HL-60 (cell line): ENCODE measurements at places on chromosomes 5 and 9.
A peak's percentile ranks its signal among the peaks of the same experiment; 100 is the strongest.

GRCh38 chr9:17625644-17626388 lies 47.0 kb downstream of the SH3GL2 start:
- no peak for DNase-seq

- DNase-seq = no peak
Measured at GRCh38 chr9:93265972-93266371, 82.0 kb downstream of the WNK2 start.

DNA sequence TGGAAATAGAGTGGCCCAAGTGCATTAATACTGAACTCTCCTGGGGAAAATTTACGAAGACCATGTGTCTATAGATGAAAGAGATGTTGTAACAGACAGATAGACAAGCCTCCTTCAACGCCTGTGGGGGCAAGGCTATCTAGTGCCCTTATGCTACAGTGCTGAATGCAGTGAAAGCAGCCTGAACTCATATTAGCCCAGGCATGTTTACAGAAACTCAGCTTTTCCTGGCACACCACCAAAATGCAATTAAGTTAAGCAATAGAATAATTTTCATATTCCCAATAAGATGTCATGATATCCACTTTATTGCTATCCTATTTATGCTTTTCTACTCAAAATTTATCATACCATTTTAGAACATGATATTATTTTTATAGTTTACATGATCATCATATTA lies 277.0 kb downstream of the DIRAS2 start:
- DNase-seq = no peak

GRCh38 chr5:18465833-18466681 lies 831.8 kb downstream of the TAF11L14 start:
- DNase-seq = peak; percentile 51

- no peak for DNase-seq
Measured at GRCh38 chr9:123948286-123948685, 18.4 kb upstream of the DENND1A start.

DNA sequence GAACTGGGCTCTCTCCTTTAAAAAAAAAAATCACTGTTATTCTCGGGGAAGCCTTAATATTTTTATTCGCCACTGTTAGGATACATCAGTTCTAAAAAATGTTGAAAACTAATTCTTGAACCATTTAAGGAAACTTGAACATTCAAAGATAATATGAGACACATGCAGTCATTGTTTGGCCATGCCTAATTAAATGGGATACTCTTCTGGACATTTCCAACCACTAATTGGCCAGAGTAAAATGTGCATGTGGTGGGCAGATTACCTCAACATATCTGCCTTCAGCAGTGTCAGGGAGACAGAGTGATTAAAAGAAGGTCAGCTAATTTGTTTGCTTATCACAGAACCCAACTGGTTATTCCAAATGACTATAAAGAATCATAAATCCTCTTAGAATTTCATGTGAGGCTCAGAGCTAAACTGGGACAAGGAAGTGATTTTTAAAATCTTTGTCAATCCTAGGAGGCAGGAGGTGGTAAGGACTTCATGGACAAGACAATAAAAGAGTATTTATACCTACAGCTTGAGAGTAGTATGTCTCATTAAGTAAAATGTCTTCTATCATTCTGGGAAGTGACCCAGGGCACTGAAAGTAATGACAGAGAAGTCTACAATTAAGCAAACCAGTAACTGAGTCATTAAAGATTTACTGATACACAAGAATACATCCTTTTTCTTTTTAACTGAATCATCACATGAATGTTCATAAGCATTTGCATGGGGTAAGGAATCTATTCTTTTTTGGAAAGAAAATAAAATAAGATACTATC lies 242.9 kb upstream of the TRPM3 start:
- no peak for DNase-seq

GRCh38 chr9:130555061-130555460 lies 24.3 kb upstream of the FUBP3 start:
- DNase-seq = no peak

DNA sequence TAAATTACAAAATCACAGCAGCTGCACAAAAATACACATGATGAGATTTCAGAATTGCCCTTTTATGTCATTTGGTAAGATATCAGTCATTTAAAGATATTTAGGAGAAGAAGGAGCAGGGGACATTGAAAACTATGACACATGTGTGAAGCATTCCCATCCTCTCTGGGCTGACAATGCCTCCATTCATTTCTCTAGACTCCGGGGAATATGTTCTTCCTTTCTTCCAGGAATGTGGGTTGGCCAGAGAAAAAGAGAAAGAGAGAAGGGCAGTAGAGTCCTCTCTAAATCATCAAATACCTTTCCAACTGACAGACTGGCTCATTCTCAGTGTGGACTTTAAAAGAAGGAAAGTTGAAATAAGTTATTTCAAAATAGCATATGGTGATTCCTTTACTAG lies 205.6 kb upstream of the ADAMTSL1 start:
- no peak for DNase-seq

DNA sequence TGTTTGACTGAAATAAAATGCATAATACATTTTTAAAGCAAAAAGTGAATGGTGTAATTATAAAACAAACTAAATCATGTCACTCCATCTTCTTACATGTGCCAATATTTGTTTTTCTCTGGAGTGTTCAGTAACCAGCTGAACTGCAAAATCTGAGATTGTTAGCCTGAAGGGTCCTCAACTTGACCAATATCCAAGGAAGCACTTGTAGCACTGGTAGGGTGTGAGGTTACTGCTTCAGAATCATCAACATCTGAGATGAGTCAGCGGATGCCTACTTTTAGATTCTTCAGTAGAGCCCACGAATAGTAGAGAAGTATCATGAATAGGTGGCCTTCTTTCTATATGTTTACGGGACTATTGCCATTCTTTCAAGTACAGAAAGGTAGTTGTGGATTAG lies 226.7 kb downstream of the TLE4 start:
- DNase-seq = no peak

GRCh38 chr5:134245101-134245604 lies 19.3 kb upstream of the PPP2CA start:
- no peak for DNase-seq

- no peak for DNase-seq
Measured at GRCh38 chr5:38258319-38259061, at the start of gene EGFLAM. TSS of gene EGFLAM (plus strand) at chr5:38258559. CDS start at chr5:38258755, 196 bp downstream.

DNA sequence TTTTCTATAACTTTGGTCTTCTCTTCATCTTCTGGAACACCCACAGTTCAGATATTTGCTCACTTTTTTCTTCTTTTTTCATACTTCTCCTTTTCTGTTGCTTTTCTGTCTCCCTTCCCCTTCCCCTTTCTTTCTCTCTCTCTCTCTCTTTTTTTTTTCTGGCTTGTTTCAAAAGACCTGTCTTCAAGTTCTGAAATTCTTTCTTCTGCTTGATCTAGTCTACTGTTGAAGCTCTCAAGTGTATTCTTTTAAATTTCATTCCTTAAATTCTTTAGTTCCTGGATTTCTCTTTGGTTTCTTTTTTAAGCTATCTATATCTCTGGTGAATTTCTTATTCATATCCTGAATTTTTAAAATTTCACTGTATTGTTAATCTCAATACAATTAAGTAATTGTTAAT lies 11.2 kb downstream of the ALG2 start:
- DNase-seq = no peak

DNA sequence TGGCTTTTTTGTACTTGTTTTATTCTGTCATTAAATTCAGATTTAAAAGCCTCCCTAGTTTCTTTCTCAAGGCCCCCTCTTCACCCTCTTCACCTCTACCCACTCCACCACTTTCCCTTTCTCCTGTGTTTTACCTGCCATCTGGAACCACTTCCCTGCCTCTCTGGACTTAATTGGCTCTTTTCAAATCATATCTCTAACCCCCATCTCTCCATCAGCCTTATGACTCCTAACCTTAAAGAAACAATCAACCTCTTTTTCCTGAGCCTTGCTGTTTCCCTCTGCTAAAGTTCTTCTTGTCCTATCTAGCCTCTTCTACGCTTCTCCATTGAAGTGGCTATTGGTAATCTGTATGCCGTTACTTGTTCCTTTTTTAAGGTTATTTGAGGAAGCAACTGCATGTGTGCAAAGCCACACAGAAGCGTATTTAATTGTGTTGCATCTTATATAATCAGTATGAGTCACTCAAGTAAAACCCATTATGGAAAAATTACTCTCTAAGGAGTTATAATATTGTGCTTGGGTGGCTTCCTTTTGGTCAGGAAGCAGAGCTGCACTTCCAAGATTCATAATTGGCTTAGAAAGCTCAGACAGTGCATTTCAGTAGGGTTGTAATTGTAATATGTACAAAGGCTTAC lies 653.6 kb upstream of the ITGA1 start:
- no peak for DNase-seq

DNA sequence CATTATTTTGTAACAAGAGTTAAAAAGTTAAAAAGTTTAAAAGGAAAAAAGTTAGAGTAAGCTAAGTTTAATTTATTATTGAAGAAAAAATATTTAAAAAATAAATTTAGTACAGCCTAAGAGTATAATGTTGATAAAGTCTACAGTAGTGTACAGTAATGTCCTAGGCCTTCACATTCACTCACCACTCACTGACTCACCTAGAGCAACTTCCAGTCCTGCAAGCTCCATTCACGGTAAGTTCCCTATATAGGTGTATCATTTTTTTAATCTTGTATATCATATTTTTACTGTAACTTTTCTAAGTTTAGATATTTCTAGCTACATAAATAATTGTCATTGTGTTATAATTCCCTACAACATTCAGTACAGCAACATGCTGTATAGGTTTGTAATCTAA lies 69.4 kb upstream of the PANK3 start:
- DNase-seq = no peak

GRCh38 chr5:56585999-56586691 lies 229.2 kb upstream of the MAP3K1 start:
- no peak for DNase-seq

GRCh38 chr5:130350131-130350530 lies 445.9 kb downstream of the CHSY3 start:
- DNase-seq = no peak

GRCh38 chr9:10094563-10094962 lies 518.2 kb downstream of the PTPRD start:
- DNase-seq = no peak

- DNase-seq = no peak
Measured at GRCh38 chr5:158756871-158757270, 342.8 kb downstream of the EBF1 start.

DNA sequence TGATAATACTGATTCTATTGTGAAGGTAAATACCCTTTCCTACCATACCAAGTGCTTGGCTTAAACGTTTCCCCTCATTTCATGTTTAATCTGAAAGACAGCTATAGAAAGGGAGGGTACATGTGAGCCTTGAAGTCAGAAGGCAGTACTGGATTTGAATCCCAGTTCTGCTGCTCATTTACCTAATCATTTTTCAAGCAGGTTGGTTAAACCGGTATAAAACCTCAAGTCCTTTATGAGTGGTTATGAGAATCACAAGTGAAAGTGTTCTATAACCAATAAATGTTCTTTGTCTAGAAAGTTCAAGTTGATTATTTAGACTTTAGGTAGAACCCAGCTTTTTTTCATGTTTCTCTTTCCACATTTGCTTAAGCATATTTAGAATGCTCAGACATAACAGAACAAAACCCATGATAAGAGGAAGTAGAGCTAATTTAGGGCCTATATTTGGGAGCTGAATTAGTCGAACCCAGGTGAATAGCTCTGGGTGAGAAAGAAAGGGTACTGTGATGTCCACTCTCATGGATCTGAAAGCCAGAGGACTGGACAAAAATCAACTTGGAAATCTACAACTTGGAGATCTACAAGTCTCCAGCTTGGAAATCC lies 29.7 kb upstream of the F2RL2 start:
- no peak for DNase-seq

GRCh38 chr5:111950660-111951059 lies 193.7 kb upstream of the NREP start:
- DNase-seq = no peak

- no peak for DNase-seq
Measured at GRCh38 chr5:141853895-141854626, 24.1 kb downstream of the PCDH1 start.

- DNase-seq = no peak
Measured at GRCh38 chr9:109145051-109145450, 22.0 kb downstream of the FRRS1L start.

DNA sequence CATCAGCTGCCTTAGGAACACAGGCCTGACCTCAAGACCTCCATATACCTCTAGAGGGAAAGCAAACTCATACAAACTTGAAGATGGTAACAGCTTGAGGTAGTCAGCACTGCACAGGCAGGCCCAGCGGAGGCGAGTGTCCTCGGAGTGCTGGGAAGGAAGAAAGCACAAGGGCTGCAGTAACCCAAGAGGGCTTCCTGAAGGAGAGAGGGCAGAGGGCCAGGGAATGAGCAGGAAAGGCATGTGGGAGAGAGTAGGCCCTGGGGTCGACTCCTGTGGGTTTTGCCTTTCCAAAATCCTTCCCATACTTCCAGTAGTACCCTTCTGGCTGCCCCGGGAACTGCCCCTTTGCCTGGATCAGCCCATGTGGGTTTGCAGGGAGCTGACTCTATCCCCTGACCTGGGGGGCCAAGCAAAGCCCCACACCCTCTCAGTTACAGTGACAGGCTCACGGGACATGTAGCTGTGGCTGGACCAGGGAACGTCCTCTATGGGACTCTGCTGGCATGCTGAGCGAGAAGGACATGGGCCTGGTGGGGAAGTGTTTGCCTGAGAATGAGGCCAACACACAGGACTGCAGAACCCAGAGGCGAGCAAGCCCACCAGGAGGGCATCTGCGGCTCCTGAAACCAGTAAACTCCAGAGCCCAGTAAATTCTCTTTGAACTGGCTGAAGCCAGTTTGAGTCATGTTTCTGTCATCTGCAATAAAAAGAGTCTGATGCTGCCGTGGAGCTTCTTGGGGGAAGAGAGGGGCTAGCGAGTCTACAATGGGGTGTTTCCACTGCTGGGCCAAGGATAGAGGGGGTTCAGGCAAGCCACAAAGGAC lies 64.1 kb downstream of the COL23A1 start:
- no peak for DNase-seq

- DNase-seq = no peak
Measured at GRCh38 chr9:19381656-19382055, 1.6 kb upstream of the RPS6 start.
